ENCODE measurements at places on chromosomes 5 and 9.

- no peak for DNase-seq
Measured at GRCh38 chr9:93133681-93134014, 403 bp downstream of the NINJ1 start.

DNA sequence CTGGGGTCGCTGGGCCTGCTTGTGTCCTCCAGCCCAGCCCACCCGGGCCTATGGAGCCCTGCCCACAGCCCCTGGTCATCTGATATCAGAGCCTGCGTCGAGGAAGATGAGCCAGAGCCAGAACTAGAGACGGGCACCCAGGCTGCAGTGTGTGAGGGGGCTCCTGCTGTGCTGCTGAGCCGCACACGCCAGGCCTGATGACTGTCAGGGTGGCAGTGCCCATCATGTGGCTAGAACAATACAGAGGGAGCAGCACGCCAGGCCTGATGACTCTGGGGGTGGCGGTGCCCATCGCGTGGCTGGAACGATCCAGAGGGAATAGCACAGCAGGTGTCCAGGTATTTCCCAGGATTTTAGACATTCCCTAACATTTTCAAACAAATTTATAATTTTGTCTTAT is 9.2 kb upstream of the LRRC14B start:
- DNase-seq, result no peak

DNA sequence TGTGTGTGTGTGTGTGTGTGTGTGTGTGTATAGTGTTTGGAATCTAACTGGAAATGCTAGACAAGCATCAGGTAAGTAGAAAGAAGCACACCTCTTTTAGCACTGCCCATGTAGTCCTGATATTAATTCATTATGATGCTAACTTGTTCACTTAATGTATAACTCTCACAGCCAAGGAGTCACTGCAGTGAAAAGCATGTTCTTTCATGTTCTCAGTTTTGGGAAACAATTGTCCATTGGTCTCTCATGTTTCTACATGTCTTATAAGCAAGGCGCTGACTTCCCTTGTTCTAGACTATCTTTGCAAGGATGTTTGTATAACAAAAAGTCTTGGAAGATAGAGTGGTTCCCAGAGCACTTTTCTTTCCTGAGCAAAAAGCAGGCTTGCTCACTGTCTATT is 148.8 kb upstream of the TNPO1 start:
- DNase-seq, result no peak

DNA sequence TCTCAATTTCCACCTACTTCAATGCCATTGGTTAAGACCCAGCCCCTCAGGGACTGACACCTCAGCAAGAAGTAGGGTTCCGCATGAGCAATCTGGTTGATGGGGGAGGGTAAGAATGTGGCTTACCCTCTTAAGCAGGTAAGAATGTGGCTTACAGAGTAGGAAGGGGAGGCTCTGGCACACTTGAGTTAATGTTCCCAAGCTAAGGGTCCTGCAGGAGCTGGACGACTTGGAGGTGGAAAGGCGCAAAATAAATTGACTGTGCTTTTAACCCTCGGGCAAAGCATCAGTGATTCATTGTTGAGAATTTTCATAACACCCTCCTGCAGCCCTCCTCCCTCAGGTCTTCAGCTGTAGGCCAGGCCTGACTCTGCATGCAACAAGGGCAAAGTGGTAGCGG is 24.9 kb upstream of the ADRA1B start:
- DNase-seq, result no peak

DNA sequence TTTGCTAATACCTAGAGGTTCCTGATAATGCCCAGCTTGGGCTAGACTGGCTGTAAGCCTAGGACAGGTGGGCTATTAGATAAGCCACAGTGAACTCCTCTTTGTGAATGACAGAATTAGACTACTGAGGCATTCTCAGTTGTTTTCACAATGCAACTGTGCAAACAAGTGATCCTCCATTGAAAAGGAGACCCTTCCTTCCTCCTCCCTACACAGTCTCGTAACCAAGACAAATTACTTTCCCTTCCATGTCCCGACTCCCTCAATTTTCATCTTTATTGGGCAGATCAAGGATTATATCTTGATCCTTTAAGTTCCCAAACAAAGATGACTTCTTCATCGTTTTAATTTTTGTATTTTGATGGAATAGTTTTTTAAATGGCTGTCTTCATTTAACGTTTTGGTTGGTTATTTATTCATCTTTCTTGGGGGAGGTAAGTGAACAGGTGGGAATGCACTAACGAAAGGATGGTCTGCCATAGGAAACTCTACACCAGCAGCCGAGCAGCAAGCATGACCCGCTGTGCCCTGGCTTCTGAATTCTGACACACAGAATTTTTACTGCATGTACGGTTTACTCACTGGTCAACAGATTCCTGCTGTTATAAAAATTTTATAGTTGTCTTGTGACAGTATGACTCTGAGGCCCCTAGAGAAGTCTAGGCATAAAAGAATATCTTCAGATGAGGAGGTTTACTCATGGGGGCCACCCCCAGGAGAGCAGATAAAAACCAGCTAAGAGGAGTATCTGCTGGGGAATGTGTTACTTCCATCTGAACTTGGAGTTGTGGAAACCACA is 137.5 kb upstream of the TUT7 start:
- DNase-seq, result no peak

DNA sequence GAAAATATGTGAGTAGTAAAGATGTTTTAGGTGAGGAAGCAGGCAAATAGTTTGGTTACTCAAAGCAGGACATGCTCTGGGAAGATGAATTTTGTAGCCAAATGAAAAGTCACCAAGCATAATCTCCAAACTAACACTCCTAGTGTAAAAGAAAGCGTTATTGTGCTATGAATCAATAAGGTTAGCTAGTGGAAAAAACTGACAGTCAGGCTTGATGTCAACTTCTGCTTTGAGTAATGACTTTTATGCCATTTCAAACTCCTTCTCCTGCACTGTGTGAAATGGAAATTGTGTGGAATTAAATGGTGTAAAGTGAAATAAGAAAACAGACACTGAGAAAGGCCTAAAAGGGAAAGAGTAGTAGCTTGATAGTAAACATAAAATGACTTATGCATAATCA is 637.2 kb upstream of the DMAC1 start:
- DNase-seq, result no peak

DNA sequence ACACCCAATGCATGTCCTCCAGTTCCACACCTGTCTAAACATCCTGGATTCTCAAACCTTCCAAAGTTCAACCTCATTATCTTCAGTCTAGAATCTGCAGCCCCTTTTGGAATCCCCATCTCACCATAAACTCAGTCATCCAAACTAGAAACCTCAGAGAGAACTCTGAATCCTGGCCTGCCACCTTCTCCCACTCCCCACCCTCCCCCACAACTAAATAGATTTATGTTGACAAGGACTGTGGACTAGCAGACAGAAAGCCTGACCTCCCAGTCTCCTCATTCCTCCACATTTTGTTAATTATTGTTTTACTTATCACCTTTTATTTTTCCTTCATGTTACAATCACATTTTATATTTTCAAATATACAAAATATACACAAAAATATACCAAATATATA is 76.6 kb downstream of the MEF2C start:
- DNase-seq, result no peak

GRCh38 chr5:32276173-32276853 is 36.4 kb downstream of the MTMR12 start:
- DNase-seq, result no peak

DNA sequence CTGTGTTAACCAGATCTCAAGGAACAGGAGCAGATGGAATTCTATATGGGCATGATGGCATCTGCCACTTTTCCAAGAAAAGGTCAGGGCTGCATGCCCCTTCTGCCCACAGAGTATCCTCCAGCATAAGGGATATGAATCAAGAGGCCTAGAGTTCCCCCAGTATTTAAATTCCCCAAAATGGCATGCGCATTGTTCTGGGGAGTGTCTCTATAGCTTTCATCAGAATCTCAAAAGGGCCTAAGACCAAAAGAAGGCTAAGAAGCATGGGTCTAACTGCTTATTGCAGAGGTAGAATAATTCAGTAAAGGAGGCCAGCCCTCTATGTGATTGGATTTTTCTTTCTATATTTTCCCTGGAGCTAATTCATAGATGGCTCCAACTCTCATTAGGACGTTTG is 114.2 kb upstream of the SPIN1 start:
- DNase-seq, result no peak
